Nasal cavity respiratory epithelium epithelial cell of viscerocranial mucosa (primary cell): ENCODE measurements at places on chromosomes 5 and 9. TPM values are rescaled to one million over a fixed set of nuclear protein-coding genes. Genes with fewer than 3 reads are reported as not detected.

FBXW2 gene
- total RNA-seq, result 29.0 and 57.4 TPM in 2 replicates

GM2A gene
- 95.7 and 138 TPM in 2 replicates for total RNA-seq

ANKS6 gene
- total RNA-seq, result 16.1 and 23.0 TPM in 2 replicates

SLC34A3 gene
- under 0.01 TPM in 1 of 2 replicates, not detected in the other for total RNA-seq

MEF2C gene
- total RNA-seq, result under 0.01 and 2.1 TPM in 2 replicates

HMHB1 gene
- not detected in 2 replicates for total RNA-seq
